ENCODE measurements at places on chromosomes 7 and 10. TPM values are rescaled to one million over a fixed set of nuclear protein-coding genes. Genes with fewer than 3 reads are reported as not detected.
A peak's percentile ranks its signal among the peaks of the same experiment; 100 is the strongest.

- H3K27me3 ChIP-seq = no peaks in the 10 kb centered on the region
- peaks cover 7% of the 10 kb centered on the region for H3K4me1 ChIP-seq
- DNase-seq = no peak
- H3K27ac ChIP-seq = no peak overlapping the region
These were observed 6.6 kb upstream of the RHBDD2 start for GRCh38 chr7:75872073-75872782.

DNA sequence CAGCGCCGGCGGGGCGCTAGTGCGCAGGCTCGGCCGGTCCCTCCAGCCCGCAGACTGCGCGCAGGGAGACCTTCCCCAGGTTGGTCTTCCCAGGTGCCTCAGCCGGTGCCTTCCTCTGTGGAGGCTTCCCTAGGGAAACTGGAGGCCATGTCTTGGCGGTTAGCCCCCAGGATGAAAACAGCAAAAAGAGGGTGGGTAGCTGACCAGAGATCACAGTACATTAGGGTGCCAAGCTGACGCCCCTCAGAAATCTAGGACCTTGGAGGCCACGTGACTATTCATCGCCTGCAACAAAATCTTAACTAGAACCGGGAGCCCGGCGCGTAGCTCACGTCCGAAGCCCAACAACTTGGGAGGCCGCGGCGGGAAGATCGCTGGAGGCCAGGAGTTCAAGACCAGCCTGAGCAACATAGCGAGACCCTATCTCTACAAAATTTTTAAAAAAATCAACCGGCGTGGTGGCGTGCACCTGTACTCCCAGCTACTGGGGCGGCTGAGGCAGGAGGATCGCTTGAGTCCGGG, 327 bp upstream of the FIS1 start:
- H3K27me3 ChIP-seq = no peaks in the 10 kb centered on the region
- H3K4me3 ChIP-seq = peak overlapping the region; percentile 91
- H3K4me1 ChIP-seq = peaks cover 9% of the 10 kb centered on the region
- H3K27ac ChIP-seq = peak overlapping the region; percentile 86
- H3K36me3 ChIP-seq = peaks cover 5% of the 10 kb centered on the region

The FGFBP3 gene
- 3.3 TPM for total RNA-seq

- peaks cover 7% of the 10 kb centered on the region for H3K36me3 ChIP-seq
- no peak for DNase-seq
- no peak overlapping the region for H3K4me3 ChIP-seq
- H3K27ac ChIP-seq = no peak overlapping the region
- no peaks in the 10 kb centered on the region for H3K27me3 ChIP-seq
- H3K4me1 ChIP-seq = no peaks in the 10 kb centered on the region
These were observed 16.0 kb upstream of the CCNY start for GRCh38 chr10:35320341-35320740.

DNA sequence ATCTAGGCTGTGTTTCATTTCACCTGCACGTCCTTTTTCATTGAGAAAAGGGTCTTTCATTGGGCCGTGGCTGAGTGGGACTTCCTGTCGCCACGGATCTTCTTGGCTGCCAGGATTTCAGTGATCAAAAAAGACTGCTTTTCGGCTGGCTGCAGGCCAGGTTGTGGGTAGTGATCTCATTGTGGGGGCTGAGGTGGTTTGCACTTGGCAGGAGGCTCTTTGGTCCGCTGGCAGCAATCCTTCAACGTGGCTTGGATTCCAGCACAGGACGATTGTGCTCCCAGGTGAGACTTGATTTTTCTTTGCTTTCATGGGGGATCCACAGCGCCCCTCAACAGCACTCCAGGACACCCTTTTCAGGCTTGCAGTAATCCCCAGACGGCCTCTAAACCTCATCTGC, 29.0 kb upstream of the ZNF273 start:
- no peak overlapping the region for H3K27ac ChIP-seq
- no peak overlapping the region for H3K4me3 ChIP-seq
- no peaks in the 10 kb centered on the region for H3K27me3 ChIP-seq

The FMC1 gene
- total RNA-seq = 8.4 TPM

DNA sequence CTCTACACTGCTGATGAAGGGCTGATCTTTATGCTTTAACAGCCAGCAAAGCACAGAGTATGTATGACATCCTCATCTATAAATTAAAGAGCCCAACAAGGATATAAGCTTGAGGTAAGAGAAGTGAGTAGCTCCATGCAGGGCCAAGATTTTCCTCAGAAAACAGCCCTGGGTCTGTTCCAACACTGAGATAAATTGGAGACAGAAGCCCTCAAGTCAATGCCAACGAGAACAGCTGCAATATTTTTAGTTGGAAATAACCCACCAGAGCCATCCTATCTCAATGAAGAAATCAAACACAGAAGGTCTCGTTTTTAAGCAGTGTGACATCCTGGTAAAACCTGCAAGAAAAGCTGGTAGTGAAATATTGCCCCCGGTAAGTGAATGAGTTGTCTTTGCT, 297.0 kb upstream of the AUTS2 start:
- no peak overlapping the region for H3K4me3 ChIP-seq
- no peak overlapping the region for H3K27ac ChIP-seq
- H3K27me3 ChIP-seq = no peaks in the 10 kb centered on the region
- H3K36me3 ChIP-seq = no peaks in the 10 kb centered on the region
- no peak for DNase-seq

- H3K36me3 ChIP-seq = no peaks in the 10 kb centered on the region
- no peaks in the 10 kb centered on the region for H3K27me3 ChIP-seq
- H3K4me1 ChIP-seq = peaks cover 8% of the 10 kb centered on the region
- H3K4me3 ChIP-seq = no peak overlapping the region
- DNase-seq = no peak
These were observed 38.5 kb downstream of the C1GALT1 start for GRCh38 chr7:7220821-7221220.

DNA sequence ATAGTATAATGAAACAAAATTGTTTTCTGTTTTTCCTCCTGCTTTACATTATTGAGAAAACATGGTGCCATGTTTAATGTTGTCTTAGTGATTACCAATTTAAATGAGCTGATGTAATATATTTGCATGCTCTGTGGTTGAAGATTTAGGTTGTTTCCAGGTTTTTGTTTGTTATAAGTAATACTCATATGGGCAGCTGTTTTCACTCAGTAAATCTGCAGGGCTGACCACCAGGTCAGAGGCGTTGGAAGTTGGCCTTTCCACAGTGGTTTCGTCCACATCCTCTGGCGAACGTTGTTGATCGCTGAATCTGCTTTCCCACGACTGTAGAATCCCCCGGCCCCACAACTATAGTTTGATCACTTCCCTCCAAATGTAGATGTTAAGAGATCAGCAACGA, 21.6 kb upstream of the PURB start:
- H3K27ac ChIP-seq = no peak overlapping the region
- DNase-seq = no peak
- H3K36me3 ChIP-seq = no peaks in the 10 kb centered on the region
- H3K4me1 ChIP-seq = no peaks in the 10 kb centered on the region

The EIF3B gene
- total RNA-seq = 198 TPM

DNA sequence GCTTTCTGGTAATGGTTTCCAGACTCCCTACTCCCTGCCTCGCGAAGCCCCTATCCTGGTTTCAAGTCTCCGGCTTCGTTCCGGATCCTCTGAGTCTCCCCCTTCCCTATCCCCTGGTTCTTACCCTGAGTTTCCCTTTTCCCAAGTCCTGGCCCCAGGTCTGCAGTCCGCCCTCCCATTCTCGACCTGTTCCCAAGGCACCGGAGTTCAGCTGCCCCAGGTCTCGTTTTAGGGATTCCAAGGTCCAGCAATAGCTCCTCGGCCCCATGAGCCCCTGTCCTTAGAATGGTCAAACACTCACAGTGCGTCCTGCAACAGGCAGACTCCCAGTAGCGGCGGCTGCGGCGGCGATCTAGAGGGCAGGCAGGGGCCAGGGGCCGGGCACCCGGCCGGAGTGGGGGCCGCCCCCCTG, 274 bp downstream of the PITX3 start:
- peaks cover 19% of the 10 kb centered on the region for H3K4me1 ChIP-seq
- DNase-seq = no peak
- no peak overlapping the region for H3K27ac ChIP-seq
- H3K36me3 ChIP-seq = no peaks in the 10 kb centered on the region
- peaks cover 26% of the 10 kb centered on the region for H3K27me3 ChIP-seq
- H3K4me3 ChIP-seq = peak overlapping the region; percentile 58

DNA sequence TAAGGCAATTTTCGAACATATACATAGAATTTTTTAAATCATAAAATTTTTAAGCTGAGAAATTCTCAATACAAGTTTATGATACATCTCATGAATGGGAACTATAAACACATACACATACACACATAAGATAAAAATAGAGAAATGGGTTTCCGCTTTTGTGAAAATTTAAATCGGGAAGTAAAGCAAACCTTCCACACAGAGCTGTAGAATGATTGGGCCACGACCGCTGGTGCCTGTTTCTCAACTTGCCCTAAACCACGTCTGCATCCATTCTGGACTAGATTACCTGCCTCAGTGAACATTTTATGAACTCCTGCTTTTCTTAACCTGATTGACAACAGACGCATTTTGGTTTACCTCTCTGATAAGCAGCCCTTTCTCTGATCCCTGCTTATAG, 264.4 kb downstream of the SKAP2 start:
- no peak for DNase-seq
- H3K27ac ChIP-seq = no peak overlapping the region

GRCh38 chr7:50788382-50788781, 5.7 kb upstream of the GRB10 start:
- H3K4me1 ChIP-seq = peaks cover 26% of the 10 kb centered on the region
- H3K27ac ChIP-seq = no peak overlapping the region
- no peak for DNase-seq
- no peaks in the 10 kb centered on the region for H3K36me3 ChIP-seq
- no peak overlapping the region for H3K4me3 ChIP-seq
- no peaks in the 10 kb centered on the region for H3K27me3 ChIP-seq

The DNA2 gene
- 5.8 TPM for total RNA-seq

The H2BK1 gene
- not detected for total RNA-seq

The FAM237B gene
- not detected for total RNA-seq

GRCh38 chr7:94478648-94479214, 30.9 kb upstream of the CASD1 start:
- H3K4me3 ChIP-seq = no peak overlapping the region
- H3K36me3 ChIP-seq = no peaks in the 10 kb centered on the region
- H3K27me3 ChIP-seq = no peaks in the 10 kb centered on the region
- DNase-seq = no peak
- H3K4me1 ChIP-seq = no peaks in the 10 kb centered on the region
- no peak overlapping the region for H3K27ac ChIP-seq

The PITX3 gene
- total RNA-seq = 1.7 TPM

The ARPC1A gene
- total RNA-seq = 185 TPM

The HYCC1 gene
- 78.5 TPM for total RNA-seq

The RAPGEF5 gene
- 1.0 TPM for total RNA-seq

- H3K36me3 ChIP-seq = no peaks in the 10 kb centered on the region
- H3K27me3 ChIP-seq = no peaks in the 10 kb centered on the region
- peak; percentile 75 for DNase-seq
- peaks cover 10% of the 10 kb centered on the region for H3K4me1 ChIP-seq
These were observed 216.5 kb downstream of the VTI1A start for GRCh38 chr10:112663234-112664125.

DNA sequence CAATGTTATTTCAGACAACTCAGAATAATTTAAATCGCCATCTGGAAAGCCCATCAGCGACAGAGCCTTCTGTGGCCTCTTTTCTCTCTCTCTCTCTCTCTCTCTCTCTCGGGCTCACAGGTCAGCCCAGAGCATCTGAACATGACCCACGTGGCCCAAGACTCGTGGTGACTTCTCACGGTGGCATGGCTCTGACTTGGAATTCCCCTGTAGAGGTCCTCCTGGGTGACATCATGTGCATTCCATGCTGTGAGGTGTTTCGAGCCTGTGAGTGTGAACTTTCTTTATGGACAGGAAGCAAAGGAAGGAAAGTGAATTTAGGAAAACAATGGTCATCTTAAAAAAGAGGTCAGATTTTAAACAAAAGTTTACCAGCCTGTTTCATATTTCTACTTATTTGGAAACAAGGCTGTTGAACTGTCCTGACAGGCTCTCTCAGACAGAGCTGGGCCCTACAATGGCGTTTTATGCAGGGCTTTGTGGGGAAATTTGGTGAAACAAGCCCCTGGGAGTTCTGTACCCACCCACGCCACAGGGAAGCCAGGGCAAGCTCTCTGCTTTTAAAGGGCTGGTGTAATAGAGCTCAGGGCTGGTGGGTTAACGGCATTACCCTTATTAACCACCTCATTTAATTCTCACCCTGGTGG, 359.7 kb upstream of the ZNF32 start:
- H3K36me3 ChIP-seq = no peaks in the 10 kb centered on the region
- DNase-seq = peak; percentile 53
- no peak overlapping the region for H3K27ac ChIP-seq
- no peaks in the 10 kb centered on the region for H3K27me3 ChIP-seq

The AEBP1 gene
- total RNA-seq = 65.0 TPM

The LRRD1 gene
- 0.27 TPM for total RNA-seq

GRCh38 chr10:70255329-70256299, 22.4 kb upstream of the PPA1 start:
- no peak overlapping the region for H3K27ac ChIP-seq
- DNase-seq = peak; percentile 77
- H3K27me3 ChIP-seq = peaks cover 25% of the 10 kb centered on the region
- H3K36me3 ChIP-seq = no peaks in the 10 kb centered on the region
- H3K4me1 ChIP-seq = peaks cover 15% of the 10 kb centered on the region

The TDRD1 gene
- total RNA-seq = not detected

DNA sequence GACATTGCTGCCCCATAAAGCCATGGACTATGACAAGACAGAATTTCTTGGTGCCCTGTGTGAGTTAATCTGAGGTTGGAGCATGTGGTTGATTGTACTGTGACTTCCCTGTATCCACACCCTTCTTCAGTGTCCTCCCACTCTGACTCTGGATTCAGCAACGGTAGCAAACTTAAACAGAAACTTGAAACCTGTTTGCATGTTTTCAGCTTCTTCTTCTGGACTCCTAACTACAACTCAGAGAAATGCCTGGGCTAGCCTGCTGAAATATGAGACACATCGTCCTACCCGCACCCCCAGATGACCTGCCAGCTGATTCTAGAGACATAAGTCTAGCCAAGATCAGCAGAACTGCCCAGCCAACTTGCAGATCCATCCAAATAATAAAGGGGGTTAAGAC, 78.4 kb downstream of the IPMK start:
- H3K27ac ChIP-seq = no peak overlapping the region
- H3K4me1 ChIP-seq = no peaks in the 10 kb centered on the region
- DNase-seq = peak; percentile 65
- H3K36me3 ChIP-seq = no peaks in the 10 kb centered on the region

DNA sequence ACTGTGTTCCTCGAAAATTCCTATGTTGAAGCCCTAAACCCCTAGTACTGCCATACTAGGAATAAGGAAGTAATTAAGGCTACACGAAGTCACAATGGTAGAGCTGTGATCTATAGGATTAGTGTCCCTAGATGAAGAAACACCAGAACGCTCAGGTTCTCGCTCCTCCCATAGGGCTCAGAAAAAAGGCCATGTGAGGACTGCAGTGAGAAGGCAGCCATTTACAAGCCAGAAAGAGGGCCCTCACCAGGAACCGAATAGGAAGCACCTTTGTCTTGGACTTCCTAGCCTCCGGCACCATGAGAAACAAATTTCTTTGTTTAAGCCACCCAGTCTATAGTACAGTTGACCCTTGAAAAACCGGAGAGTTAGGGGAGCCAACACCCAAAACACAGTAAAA, 46.2 kb downstream of the CACUL1 start:
- H3K27ac ChIP-seq = no peak overlapping the region
- DNase-seq = no peak
- no peaks in the 10 kb centered on the region for H3K4me1 ChIP-seq
- H3K4me3 ChIP-seq = no peak overlapping the region
- peaks cover 5% of the 10 kb centered on the region for H3K36me3 ChIP-seq
- no peaks in the 10 kb centered on the region for H3K27me3 ChIP-seq

The MTERF1 gene
- 12.3 TPM for total RNA-seq

Data from astrocyte (in vitro differentiated cells and primary cell).